ENCODE measurements at places on chromosomes 5 and 9.
A peak's percentile ranks its signal among the peaks of the same experiment; 100 is the strongest.

GRCh38 chr5:126236994-126237393 is 186.2 kb upstream of the GRAMD2B start:
- no peak for DNase-seq

- no peak for DNase-seq
Measured at GRCh38 chr9:91100878-91101450, 260.8 kb downstream of the AUH start.

- no peak for DNase-seq
Measured at GRCh38 chr5:176319827-176320554, 41.6 kb downstream of the KIAA1191 start.

- no peak for DNase-seq
Measured at GRCh38 chr5:180311216-180311615, 19.3 kb upstream of the MAPK9 start.

DNA sequence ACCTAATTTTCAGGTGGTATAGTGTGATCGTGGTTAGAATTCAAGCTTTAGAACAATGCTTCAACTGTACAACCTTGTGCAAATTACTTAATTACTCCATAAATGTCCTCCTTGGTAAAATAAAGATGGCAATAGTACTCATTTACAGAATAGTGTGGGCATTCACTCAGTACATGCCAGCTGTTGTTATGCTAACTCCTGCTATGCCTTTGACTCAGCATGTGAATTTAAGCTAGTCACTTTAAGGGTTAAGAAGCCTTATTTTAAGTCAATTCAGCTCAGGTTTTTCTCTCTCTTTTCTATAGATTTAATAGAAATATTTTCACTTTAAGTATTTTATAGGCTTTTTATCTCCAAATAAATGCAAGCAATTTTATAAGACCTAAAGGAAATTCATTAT is 335.6 kb upstream of the ITGA1 start:
- DNase-seq: no peak

DNA sequence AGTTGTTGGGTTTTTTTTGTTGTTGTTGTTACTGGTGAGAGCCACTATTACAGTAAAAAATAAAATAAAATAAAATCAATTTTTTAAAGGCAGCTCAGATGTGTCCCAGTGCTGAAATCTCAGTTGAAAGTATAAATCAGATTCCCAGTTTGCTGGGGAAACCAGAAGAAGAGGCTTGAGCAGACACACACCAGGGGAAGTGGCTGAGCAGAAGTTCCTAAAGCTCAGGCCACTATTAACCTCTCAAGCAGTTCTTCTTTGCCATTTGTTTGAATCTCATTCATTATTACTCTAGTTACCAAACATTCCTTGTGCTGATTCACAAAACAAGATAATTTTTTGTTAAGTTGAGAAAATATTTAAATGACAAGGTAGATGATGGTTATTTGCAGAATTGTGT is 70.9 kb upstream of the ZSWIM6 start:
- DNase-seq: no peak

- peak; percentile 51 for DNase-seq
Measured at GRCh38 chr9:130997925-130998596, 10.9 kb upstream of the LAMC3 start.

GRCh38 chr5:58263296-58263695 is 196.6 kb downstream of the PLK2 start:
- DNase-seq: no peak

DNA sequence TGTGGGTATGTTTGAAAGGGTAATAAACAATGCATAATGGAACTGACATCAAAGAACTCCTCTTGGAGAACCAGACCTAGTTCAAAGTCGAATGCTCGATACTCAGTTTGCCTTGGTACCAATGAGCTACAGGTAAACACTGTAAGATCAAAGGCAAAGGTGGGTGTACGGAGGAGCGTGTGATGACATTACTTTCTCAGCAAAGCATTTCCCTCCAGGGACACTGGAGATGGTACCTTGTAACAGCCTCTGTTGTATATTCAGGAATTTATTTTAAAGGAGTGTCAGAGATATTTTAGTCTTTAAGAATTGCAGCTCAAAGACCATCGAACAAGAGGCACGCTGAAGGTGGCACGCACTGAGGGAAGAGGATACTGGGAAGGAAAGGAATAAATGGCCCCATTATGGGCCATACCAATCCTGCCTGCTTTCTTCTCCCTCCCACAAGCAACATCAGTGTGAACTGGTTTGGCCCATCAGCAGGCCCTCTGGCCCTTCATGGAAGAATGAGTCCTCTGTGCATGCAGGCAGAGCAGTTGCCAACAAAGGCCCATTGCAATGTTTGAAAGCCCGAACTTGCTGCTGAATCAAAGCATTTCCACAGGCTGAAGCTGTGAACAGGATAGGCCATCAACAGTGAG is 410.2 kb downstream of the ACTL7B start:
- no peak for DNase-seq

DNA sequence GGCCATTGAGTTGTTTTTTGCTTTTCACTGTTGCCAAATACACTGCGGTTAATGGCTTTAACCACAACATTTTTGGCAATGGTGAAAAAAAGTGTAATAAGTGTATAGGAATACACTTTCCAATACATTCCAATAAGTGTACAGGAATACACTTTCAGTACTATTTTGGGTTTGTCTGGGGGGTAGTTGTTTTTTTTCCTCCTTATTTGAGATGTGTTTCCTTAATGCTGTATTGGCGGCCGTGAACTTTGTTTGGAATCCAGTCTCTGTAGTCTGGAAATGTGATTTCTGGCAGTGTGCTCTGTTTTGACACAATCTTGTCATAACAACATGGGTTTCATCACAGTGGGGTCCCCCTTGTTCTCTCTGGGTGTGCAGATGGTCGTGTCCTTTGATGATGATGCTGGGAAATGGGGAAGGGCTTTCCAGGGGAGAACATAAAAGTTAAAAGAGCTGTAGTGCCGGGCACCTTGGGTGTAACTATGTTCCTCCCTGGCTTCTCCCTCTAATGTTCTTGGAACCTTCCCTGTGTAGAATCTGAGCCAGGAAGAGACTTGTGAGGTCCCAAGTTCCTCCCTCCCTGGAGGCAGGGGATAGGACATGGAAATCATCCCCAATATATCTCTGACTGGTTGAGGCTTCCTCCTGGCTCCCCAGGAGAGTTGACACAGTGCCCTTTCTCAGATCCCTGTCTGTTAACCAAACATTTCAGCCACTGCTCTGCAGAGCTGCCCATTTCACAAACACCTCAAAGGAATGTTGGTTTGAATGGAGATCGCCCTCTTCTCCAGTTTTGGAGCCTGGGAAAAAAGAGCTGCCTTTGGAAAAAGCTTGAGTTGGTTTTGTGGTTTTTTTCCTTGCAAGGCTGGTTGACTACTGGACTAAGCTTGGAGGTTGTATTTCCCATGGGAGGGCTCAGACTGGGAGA is 44.8 kb downstream of the RCL1 start:
- DNase-seq: no peak

GRCh38 chr9:3268223-3268622 is 257.6 kb downstream of the RFX3 start:
- DNase-seq: no peak

GRCh38 chr5:65907135-65907534 is 19.2 kb upstream of the ERBIN start:
- no peak for DNase-seq

DNA sequence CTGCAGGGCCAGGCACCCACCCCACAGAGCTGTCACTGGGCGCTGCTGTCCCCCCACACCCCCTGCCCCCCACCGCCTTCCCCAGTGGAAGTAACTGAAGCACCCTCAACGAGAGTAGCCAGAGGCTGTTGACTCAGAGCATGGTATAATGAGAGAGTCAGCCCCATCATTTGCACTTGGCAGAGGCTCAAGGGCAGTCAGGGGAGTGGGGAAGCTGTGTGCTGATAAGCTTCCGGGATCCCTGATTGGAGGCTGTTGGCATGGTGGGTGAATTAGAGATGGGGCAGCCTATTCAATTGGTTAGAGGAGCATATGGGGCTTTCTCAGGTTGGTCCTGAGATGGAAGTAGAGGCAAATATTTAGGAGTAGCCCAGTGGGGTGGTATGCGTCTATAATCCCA is 77.1 kb upstream of the GOLM1 start:
- DNase-seq: no peak

DNA sequence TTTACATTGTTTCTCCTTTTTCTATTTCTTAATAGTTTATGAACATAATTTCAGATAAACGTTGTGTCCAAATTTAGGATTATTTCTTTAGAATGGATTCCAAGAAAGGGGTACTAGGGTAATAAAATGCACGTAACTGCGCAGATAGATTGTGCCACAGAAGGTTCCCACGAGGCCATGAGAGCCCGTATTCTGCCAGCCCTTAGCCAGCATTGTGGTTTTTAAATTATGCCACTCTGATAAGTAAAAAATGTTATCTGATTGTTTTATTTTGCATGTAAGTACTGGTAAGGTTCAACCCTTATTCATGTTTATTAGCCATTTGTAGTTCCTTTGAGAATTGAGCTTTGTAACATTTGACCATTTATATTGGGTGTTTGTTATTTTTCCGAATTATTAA is 88.7 kb downstream of the PRKACG start:
- no peak for DNase-seq

DNA sequence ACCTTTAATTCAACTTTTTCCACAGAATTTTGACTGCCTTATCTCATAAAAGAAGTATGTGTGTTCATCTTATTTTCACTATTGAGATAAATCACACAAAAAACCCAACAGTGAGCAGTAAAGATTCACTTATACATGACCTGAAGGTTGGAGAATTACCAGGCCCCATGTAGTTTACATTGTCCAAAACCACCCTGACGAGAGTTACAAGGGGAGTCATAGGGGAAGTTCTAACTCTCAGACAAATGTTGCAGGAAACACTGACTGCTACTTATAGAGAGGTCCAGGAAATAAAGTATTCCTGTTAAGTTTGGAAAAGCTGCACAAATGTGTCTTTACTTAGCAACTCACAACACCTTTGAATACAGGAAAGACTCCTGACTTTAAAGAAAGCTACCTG is 14.1 kb downstream of the SPATA9 start:
- DNase-seq: no peak

GRCh38 chr5:141100243-141100805 is at the start of gene PCDHB3:
PCDHB3 (plus strand) TSS chr5:141100473; CDS start chr5:141100650, 177 bp downstream.
- peak; percentile 20 for DNase-seq

- no peak for DNase-seq
Measured at GRCh38 chr5:43110606-43111170, 10.0 kb upstream of the ZNF131 start.

- DNase-seq: no peak
Measured at GRCh38 chr5:62931153-62931950, 352.7 kb downstream of the LRRC70 start.

GRCh38 chr5:142466195-142466971 is 141.6 kb upstream of the SPRY4 start:
- no peak for DNase-seq

- no peak for DNase-seq
Measured at GRCh38 chr5:67335426-67335825, 138.8 kb upstream of the CD180 start.

DNA sequence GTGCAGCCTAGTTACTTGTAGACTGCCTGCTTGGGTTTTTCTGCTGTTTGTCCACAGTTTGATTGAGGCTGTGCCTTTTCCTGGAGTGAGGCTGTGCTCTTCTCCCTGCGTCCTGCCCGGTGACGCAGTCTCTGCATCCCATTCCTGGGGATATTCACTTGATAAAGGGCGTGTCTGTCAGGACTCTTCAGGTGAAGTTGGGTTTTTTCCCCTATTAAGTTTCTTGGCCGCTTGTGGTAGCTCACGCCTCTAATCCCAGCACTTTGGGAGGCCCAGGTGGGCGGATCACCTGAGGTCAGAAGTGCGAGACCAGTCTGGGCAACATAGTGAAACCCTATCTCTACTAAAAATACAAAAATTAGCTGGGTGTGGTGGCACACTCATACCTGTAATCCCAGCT is 50.0 kb upstream of the SUSD3 start:
- no peak for DNase-seq

DNA sequence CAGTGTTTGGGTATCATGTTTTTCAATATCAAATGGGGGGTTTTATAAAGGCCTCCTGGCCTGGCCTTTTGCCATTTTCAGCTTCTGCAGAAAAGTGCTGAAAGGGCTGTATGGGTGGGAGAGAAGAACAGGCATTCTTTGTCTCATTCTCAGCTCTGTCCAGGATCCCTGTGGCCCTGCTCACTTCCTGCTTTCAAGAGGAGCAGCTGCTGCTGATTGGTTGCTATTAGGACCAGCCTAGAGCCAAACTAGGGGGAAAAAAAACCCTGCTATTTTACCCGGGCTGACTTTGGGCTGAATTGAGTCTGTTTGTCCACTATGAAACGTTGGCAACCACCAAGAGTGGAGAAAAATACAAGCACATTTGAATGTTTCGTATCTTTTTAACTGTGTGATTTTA is 117.1 kb downstream of the CMYA5 start:
- no peak for DNase-seq

DNA sequence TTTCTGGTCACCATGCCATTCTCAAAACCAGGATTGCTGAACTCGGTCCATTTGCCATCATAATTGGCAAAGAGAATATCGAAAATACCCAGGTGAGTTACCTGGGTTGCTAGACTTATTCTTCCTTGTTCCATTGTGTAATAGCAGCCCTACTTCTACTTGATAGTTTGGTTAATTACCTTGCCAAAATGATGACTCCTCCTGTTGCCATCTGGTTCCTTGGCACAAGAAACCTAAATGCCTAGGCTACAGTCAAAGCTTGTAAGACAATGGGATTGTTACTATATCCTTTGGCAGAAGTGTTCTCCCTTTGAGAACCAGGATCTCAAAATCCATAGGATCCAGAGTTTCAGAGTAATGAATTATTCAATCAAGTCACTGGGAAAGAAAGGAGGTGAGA is 373.2 kb upstream of the ACTBL2 start:
- no peak for DNase-seq

DNA sequence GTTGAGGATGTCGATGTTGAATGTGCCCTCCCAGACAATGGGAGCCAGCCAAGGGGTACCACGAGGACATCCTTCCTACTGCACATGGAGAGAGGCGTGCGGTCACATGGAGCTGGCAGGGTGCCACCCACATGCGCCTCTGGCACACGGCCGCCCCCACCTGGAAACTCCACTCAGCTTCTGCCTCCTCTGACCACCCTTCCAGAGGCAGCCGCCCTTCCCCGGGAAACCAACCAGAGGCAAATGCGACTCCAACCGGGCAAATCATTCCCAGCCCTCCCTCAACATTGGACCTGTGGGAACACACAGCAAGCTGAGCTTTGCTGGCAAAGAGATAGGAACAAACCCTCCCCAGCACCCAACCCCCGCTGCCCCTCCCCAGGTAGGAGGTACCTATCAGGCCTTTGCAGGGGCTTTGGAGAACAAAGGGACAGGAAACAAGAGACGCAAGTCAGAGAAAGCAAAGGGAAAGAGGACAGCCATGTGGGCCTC is 17.5 kb downstream of the ABO start:
- DNase-seq: no peak

- DNase-seq: no peak
Measured at GRCh38 chr5:127650022-127650421, 1.1 kb downstream of the CTXN3 start.
